ENCODE measurements at places on chromosomes 1 and 21.

DNA sequence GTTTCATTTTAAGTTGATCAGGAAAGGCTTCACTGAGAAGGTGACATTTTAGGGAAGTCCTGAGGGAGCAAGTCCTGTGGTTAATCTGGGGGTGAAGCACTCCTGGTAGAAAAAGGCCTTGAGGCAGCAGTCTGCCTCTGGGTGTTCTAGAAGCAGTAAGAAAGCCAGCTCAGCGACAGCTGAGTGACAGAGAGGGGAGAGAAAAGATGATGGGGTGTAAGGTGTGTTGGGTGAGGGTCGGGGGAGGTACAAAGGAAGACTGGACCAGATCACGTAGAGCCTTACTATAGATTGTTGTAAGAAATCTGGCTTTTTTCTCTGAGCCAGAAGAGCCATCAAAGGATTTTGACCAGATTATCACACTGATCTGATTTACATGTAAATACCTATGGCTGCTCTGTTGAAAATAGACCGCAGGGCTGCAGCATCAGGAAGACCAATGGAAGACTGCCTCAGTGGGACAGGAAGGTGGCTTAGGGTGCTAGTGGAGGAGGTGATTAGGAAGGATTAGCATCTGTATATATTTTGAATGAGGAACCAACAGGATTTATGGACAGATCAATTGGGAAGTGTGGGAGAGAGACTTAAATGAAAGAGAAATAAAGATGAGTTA, 131.2 kb downstream of the CDC7 start:
- DNase-seq: no peak

DNA sequence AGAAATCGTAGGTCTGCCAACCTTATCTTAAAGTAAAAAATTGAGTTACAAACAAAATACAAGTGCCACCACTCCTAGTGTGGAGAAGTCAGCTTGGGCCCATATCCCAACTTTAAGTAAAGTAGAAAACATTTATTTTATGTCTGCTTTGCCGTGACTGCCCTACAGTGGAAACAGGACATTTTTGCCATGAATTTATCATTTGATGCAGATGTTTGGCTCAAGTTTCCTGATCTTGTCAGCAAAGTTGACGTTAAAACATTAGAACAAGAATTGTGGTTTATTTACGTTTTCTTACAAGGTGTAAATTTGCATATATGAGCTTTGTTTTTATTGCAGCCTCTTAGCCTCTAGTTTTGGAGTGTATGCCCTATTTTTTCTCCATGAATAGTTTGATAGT, 17.1 kb upstream of the KCNJ15 start:
- DNase-seq: no peak

DNA sequence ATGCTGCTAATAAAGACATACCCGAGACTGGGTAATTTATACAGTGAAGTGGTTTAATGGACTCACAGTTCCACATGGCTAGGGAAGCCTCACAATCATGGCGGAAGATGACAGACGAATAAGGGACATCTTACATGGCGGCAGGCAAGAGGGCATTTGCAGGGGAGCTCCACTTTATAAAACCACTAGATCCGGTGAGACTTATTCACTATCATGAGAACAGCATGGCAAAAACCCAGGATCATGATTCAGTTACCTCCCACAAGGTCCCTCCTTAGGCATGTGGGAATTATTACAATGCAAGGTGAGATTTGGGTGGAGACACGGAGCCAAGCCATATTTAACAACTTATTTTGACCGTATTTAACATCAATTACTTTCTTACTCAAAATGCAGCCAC, 739.0 kb downstream of the NCAM2 start:
- DNase-seq: no peak

GRCh38 chr1:78497201-78497600, 6.4 kb downstream of the PTGFR start:
- DNase-seq: no peak

DNA sequence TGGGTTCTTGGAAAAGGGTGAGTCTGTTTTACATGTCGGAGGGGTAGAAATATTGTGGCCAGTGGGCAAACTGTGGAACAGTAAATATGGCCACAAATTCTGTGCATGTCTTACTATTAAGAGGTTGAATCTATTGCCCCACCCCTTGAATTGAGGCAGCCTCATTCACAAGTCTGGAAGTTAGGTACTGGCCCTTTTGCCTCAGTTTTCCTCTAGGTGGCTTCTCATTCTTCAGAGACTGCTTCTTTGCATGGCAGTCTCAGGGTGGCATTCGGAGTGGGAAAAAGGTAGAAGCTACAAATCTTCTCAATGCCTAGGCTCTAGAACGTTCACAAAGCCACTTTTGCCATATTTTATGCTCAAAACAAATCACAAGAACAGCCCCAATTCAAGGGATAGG, 57.2 kb downstream of the SLC9C2 start:
- DNase-seq: no peak

DNA sequence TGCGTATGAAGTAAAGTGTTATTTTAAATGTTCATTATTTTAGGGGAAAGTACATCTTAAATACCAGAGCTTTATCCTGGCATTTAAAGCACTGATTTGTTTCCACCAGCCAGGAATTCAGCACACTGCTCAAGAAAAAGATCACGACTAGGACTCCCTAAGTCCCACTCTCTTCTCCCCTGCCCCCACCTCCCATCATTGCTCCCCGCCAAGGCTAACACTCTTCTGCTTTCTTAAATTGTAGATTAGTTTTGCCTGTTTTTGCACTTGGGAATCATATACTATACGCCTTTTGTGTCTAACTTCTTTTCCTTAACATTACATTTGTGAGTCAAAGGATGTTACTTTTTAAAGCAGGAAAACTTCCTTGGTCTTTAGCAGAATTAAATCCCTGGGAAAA, 37.5 kb upstream of the C1orf105 start:
- DNase-seq: no peak

GRCh38 chr1:232213928-232214327, 416.0 kb downstream of the SIPA1L2 start:
- no peak for DNase-seq

DNA sequence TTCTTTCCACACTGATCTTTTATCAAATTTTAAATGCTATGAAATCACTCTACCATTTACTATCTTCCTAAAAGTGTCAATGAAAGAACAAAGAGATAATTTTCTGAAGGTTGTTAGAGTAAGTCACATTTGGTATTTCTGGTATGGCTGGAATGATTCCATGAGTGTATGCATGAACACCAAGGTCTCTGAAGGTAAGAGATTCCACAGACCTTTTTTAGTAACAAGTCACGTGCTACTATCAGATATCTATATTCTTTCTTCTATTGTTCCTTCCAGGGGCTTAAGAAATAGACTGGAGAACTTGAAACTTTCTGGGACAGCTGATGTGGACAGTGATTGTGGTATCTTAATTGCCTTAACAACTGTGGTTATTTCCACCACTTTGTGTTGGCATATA, 265.0 kb downstream of the SDCCAG8 start:
- no peak for DNase-seq

DNA sequence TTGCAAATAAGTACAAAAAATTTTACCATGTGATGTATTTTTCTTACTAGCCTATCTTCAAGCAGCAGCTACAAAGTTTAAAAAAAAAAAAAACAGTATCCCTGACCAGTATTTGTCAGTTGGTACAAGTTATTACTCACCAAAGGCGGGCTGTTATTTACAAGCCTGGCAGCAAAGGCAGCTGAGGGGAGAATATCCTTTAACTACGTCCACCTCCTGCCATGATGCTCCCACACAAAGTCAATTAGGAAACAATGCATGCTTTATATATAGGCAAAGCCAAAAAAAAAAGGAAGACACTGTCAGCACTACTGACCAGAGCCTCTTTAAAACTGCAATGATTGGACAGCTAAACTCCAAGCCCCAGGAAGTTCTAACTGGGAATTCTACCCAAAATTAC, 13.7 kb downstream of the PSMA5 start:
- no peak for DNase-seq

GRCh38 chr1:63835128-63835527, 61.3 kb downstream of the ROR1 start:
- no peak for DNase-seq

- no peak for DNase-seq
Measured at GRCh38 chr1:26854906-26855305, 8.0 kb upstream of the SFN start.

- DNase-seq: no peak
Measured at GRCh38 chr1:69994241-69994640, 211.1 kb downstream of the LRRC40 start.

DNA sequence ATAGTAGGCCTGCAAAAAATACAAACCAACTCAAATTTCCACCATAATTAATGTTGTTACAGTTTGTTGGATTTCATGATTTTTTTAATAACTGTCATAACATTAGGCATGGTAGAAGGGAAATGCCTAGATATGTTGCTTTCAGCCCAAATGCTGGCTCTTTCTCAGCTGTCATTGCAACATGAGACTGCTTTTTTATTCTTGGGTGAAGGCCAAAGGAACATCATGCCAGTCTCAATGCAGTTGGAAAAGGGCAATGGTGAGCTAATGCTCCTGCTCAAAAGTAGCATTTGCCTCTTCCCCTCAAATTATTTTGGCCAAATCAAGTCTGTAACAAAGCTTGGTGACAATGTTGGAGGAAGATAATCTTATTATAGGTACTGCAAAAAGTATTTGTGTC, 877.7 kb upstream of the PRMT6 start:
- no peak for DNase-seq

DNA sequence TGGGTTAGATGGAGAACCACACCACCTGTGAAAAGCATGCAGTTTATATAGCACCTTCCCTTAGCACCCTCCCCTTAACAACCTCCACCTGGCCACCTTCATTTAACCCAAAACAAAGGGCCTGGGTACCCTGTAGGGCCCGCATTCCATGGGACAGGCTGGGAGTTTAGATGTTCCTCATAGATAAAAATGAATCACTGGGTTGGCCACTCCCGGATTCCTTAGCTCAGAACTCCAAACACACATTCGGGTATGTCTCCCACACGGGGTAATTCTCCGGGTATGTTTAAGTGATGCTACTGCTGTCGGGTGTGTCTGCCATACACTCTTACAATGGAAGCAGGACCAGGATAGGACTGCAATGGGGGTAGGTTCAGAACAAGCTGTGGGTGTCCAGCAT, 43.9 kb upstream of the FOXO6 start:
- no peak for DNase-seq

GRCh38 chr1:119681560-119681959, 30.2 kb upstream of the PHGDH start:
- no peak for DNase-seq

DNA sequence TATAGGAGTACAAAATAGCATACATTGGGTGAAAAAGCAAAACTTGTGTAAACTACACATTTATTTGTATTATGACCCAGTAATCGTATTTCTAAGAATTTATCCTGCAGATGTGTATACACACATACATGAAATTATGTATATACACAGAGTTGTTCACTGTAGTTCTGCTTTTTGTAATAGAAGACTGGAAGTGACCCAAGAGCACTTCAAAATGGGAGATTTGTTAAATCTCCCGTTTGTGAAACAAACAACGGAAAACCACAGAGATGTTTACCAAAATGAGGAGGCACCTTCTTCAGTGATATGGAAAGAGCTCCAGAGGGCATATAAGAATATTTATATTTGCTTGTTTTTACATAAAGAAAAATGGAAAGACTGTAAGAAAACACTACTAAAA, 18.0 kb upstream of the MNDA start:
- no peak for DNase-seq

DNA sequence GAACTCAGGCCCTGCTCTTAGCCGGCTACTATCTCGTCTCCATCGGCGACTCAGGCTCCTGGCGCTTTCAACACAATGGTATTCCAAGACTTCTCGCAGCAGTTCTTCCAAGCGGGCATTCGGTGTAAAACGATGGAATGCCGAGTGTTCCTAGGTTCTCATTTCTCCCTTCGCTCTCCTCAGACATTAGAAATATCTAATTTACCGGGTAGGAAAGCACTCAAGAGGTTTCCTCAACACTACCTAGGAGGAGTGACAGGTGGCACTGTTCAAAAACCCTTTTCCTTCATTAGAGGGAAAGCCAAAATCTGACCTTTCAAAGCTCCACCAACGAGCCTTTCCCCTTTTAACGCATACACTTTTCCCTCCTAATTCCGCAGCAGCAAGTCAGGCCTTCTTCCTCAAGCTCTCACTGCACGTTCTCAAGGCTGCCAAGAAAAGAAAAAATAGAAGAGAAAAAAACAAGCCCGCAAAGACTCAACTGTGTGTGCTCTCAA, 601 bp downstream of the UBE2G2 start:
- DNase-seq: no peak

DNA sequence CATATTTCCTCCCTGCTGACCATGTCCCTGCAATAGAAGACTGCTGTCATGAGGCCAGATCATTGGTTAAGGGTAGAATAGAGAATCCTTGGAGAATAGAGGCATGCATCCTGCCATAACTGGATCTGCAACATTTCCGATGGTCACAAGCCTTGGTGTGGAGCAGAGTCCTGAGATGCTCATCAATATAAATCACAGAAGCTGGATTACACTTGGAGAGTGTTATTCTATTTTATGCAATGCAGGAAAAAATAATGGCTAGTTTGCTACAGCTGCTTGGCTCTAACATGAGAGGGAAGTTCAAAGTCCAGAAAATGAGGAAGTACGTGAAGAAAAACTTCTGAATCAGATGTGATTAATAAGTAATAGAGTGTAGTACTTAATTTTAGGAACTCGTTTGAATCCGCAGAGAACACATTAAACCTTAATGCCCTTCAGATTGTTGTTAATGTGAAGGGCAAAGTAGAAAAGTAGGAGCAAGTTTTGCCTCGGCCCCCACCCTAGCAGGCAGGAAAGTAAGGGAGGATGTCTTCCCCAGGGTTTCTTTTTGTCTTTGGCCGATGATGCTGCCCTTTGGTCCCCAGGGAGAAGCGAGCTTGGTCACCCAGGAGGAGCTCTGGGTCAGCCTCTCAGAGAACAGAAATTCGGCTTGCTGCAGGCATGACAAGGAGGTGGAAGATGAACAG, 59.5 kb downstream of the KCNK1 start:
- no peak for DNase-seq

All from NCI-H1930 (cell line).